Activated CD4-positive, alpha-beta T cell treated with anti-CD3 and anti-CD28 coated beads, Interleukin-2, amount 10 ng/mL, durations not matched to agents 7 days and 5 days (primary cell): ENCODE measurements at places on chromosomes 4 and X.
A peak's percentile ranks its signal among the peaks of the same experiment; 100 is the strongest.

GRCh38 chr4:14749910-14750309 lies 252.4 kb upstream of the CPEB2 start:
- DNase-seq: no peak

DNA sequence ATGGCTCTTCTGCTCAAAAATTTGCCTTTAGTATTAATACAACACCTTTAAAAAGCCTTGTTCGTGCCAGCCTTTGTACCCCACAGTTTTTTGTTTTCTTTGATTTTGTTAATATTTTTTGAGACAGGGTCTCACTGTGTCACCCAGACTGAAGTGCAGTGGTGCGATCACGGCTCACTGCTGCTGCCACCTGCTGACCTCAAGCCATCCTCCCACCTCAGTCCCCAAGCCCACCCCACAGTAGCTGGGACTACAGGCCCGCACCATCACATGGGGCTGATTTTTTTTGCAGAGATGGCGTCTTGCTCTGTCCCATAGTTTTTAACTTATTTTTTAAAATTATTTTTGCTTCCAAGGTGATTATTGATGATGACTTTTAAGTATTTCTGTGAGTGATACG lies 134.0 kb downstream of the HTR2C start:
- no peak for DNase-seq

DNA sequence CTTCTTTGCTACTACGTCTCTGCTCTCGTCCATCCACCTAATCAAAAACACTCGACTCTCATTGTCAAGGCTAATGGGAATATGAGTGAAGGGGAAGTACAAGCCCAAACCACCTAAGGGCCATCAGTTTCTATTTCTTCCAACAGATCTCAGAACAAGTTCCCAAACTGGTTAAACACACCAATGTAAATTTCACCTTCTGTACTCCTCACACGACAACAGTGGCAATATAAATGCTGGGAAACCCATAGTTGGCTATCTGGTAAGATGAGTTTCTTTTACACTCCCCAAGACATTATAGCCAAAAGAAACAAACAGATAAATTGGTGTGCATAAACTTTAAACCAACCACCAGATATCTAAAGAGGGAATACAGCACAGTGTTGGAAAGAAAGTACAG lies 21.9 kb downstream of the ACSL1 start:
- no peak for DNase-seq

DNA sequence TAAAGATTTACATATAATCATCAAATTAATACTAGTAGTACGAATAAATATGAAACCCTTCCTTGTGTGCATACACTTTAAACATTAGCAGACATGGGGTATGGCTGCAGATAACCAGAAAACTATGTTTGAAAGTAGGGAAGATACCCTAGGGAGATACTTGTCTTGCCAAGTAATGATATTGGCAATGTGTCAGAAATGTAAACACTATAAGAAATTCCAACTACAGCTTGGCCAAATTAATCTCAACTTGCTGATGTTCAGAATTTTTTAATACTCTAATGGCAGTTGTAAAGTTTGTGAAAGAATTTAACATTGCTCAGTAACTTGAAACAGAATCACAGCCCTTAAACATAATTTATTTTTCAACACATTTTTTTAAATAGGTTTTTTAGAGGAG lies 27.4 kb upstream of the HPGD start:
- no peak for DNase-seq

GRCh38 chr4:26690506-26690905 lies 106.6 kb downstream of the TBC1D19 start:
- no peak for DNase-seq

- no peak for DNase-seq
Measured at GRCh38 chrX:53715346-53715924, 28.9 kb upstream of the HUWE1 start.

DNA sequence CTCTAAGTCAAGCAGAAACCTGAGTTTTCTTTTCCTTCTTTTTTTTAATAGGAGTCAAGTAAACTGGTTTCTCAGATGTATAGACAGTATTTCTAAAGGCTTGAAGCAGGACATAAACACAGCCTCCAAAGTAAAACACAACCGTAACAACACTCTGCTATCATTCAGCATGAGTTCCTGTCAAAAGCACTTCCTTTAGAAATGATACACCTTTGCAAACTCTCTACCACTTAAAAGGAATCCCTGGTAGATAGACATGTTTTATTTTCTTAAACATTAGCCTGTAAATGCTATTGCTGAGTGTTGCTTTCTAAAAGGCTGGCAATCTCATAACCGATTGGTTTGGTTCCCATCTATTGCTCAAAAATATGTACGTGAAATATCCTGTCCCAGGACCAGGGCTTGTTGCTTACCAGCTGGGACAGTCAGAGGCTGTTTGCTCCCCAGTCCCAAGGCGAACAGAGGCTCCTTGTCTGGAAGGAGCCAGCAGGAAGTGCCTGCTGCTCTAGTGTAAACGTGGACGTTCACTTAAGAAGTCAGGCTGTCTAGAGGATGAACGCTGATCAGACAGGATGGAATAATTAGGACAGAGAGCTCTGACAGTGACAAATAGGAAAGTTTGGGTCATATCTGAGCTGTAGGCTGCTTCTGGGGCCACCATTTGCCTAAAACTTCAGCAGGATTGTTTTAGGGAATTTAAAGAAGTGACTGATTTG lies 173.9 kb upstream of the KLF3 start:
- peak; percentile 10 for DNase-seq

DNA sequence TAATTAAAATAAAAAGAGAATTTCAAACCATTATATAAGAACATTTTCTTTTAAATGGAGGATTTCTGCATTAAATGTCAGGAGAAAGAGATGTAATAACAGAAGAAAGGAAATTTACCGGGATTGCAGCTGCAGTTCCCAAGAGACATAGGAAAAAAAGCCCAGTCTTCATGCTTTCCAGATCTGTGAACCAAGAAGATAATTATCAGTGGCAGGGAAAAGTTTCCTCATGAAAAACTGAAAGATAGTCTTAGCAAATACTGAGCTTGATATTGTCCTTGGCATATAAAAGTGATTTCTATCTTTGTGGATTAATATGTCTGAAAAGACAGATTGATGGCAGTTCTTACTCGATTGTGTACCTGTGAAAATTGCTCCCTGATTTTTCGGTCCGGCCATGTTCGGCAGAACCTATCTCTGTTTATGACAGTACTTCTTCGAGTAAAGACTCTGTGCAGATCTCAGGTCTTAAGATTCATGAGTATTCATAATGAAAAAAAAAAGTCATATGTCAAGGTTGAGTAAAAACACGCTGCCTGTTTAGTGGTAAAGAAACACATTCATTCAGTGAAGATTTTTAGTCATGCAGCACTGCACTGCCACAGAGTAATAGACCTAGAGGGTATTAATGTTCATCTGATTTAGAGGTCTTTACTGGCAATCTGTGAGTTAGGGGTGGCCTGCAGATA lies 29.6 kb downstream of the SPARCL1 start:
- DNase-seq: no peak

DNA sequence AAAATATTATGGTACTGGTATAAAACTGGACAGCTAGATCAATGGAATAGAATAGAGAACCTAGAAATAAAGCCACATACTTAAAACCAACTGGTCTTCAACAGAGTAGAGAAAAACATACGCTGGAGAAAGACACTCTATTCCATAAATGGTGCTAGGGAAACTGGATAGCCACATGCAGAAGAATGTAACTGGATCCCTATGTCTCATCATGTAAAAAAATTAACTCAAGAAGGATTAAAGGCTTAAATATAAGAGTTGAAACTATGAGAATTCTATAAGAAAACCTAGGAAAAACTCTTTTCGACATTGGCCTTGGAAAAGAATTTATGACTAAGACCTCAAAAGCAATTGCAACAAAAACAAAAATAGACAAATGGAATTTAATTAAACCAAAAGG lies 114.6 kb downstream of the PCDH18 start:
- no peak for DNase-seq

DNA sequence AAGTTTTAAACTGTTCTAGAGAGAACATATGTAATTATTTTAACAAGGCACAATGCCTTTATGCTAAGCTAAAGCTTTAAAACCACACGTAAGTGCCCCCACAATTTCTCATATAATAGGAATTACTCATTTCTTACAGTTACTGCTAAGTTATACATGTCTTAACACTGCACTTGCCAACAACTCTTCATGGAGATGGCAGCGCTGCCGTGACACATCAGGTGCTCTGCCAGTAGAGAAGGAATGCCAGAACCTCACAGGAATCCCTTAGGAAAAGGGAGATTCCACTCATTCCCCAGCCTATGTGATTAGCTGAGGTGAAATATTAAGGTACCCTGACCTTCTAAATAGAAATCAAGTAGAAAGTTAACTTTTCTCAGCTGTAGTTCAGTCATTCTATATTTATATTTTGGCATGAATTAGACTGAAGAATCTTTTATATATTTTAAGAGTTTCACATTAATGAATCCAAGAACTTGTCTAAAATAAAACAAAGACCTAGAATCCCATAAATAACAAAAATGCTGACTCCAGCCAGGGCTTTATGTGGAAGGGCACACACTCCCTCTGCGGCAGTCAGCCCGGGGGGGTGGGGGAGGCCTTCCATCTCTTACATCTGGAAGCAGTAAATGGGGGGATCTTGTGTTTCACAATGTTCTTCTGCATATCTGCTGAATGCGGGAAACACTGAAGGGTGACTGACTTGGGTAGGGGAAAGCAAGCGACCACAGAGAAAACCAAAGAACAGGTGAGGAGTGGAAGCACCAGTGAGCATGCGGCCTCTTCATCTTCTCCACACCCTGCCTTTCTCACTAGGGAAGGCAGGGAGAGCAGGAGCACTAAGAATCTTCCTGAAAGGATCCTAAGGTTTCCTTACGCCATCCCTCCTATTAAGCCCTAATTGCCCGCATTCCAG lies 23.7 kb downstream of the ACSL1 start:
- DNase-seq: no peak

DNA sequence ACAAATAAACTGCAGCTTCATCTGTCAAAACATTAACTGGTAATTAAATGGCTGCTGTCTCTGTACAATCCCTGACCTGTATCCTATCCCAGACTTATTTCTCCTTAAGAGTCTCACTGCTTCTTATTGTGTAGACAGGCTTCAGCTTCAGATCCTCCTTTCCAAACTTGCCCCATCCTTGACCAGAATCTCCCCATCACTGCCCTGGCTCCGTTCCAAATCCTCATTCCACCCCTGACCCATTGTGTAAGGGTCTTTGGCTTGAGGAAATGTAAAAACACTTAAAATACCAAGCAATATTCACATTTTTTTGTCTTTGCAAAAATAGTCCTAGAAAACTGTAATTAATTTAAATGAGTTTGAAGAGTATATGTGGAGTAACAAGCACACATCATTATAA lies 152.6 kb upstream of the VEGFC start:
- no peak for DNase-seq

DNA sequence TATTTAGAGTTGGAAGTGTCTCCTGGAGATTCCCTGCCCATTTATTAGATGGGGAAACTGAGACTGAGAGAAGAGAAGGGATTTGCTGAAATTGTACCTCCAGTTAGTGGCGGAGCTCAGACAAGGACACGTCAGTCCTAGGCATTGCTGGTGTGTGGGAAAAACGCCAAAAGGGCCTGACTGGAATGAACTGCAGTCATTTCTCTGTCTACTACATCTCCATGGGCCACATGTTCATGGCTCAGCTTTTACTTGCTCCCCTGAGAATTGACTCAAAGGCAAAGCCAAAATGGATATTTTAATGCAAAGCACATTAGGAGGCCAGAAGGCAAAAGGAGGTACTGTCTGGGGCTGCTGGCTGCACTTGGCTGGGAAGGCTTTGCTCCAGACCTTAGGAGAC lies 3.9 kb downstream of the TFDP3 start:
- DNase-seq: no peak

DNA sequence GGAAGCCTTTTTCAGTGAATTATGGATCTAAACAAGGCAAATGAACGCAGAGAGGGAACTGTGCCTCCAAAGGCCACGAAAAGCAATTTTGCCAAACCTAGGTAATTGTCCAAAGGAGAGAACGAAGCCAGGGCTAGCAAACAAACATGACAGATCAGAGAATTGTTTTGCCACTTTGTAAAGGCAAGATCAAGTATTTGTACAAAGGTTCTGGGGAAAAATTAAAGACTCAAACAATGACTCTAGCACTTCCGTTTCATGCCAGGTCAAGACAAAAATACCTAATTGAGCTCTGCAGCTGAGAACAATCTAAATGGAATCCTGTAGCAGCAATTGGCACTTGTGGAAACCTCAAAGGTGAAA lies 8.5 kb downstream of the RBM47 start:
- no peak for DNase-seq

- DNase-seq: no peak
Measured at GRCh38 chr4:170414360-170414759, 324.6 kb upstream of the AADAT start.

GRCh38 chrX:79631526-79631925 lies 264.4 kb upstream of the ITM2A start:
- DNase-seq: no peak

DNA sequence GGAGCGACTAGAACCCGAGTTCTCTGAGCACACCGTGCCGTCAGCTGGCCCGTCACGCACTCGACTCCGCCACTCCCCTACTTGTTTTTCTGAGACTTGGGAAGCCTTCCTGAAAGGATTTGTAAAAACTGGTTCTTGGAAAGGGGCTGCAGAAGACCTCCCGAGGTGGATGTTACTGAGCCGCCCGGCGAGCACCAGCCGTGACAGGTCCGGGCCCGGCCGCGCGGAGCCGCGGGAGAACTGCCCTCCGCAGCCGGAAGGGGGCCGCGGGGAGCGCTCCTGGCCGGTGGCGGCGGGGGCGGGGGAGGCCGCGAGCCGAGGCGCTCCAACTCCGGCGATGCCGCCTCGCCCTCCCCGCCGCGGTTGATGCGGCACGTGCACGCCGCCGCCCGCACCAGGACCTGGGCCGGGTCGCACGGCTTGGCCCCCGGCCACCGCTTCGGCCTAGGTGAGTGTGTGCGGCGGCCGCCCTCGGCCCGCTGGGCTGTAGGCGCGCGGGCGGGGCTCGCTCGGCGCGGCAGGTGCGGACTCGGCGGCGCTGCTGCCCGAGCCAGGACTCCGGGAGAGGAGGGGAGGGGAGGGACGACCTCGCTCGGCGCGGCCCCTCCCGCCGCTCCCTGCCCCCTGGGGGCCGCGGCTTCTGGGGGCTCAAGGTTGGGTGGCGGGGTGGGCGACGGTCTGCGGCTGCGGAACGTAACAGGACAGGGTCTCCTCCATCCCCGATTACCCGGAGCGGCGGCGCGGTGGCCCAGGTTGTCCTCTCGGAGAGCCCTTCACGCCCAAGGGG lies 1.7 kb downstream of the SPRY1 start:
- peak; percentile 61 for DNase-seq

DNA sequence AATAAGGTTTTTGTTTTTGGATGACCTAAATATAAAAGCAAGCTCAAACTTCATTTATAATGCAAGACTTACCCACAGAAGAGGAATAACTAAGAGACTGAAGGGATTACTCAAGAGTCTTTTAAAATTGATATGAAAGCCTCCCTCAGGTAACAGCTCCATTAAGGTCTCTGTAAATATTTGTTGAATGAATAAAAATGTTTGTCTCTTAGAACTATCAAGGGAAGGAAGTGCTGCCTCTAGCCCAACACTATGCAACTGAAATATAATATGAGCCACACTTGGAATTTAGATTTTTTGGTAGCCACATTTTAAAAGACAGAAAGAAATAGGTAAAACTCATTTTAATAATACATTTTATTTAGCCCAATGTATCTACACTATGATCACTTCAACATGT lies 127.8 kb downstream of the SH3RF1 start:
- no peak for DNase-seq
